Effector memory CD8-positive, alpha-beta T cell (primary cell): ENCODE measurements at places on chromosomes 12 and 14.

- no peak for DNase-seq
These were observed 25.5 kb downstream of the SPTLC2 start for GRCh38 chr14:77590845-77591485.

DNA sequence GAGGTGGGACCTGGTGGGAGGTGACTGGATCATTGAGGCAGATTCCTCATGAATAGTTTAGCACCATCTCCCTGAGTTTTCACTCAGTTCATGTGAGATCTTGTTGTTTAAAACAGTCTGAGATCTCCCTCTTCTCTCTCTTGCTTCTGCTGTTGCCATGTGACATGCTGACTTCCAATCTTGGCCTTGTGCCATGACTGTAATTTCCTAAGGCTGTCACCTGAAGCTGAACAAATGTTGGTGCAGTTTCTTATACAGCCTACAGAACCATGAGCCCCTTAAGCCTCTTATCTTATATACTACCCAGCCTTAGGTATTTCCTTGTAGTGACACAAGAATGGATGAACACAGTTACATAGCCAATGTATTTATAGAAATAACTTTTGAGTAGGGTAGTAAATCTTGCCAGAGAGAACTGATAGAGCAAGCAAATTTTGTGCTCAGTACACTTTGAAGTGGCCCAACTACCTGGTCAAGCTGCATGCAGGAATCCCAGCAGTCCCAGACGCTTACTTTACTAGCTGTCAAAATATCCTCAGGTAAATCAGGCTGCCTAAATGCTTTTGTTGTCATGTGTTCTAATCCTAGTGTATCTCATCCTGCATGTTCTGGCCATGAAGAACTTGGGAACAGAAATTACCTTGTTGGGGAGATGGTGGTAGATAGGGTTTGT, 445.6 kb upstream of the MIS18BP1 start:
- DNase-seq: no peak

DNA sequence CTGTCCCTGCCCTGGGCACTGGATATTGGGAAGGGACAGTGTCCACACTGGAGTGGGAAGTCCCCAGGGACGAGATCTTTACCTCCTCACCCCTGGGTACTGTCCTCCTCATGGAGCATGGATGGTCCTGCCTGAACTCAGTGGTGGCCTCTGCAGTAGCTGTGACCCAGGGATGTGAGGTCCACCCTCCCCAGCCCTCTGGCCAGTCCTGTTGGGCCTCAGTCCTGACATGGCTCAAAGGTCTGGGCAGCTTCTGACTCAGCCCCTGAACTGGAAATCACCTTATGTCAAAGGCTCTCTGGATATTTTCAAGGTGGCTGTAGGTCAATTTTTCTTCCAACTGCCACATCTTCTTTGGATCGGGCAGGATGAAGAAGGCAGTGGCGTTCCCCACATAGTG, 24.4 kb downstream of the SERPINA1 start:
- DNase-seq: no peak

- DNase-seq: no peak
These were observed 245.4 kb upstream of the KRR1 start for GRCh38 chr12:75756771-75757170.

- DNase-seq: no peak
These were observed 1297.3 kb downstream of the AACS start for GRCh38 chr12:126362493-126362892.

GRCh38 chr12:103401421-103401820, 94.3 kb downstream of the C12orf42 start:
- DNase-seq: no peak

DNA sequence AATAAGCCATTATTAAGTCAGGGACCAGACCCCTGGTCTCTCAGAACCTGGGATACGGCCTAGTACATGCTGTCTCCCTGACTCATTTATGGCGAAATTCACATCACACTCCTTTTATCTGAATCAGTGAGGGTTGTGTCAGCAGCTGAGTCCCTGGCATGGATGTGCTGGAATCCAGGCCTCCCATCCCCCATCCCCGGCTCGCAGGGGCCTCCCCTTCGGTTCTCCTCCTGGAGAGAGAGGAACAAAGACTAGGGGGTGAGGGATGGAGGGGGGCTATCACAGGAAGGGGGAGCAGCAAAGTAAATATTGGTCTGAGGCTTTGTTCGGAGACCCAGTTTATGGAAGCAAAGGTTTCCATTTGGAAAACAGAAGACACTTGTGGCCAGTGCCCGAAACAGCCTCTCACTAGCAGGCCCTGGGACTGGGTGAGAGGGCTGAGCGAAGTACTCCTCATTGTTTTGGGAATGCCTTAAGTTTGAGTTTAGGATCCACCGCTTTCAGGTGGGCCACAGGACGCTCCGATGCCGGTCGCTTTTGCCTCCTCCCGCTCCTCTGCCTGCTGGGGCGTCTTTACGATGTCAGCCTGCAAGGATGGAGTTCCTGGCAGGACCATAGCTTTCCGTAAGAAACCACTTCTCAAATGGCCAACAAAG, 145.0 kb downstream of the PRKCH start:
- no peak for DNase-seq
